ENCODE measurements at places on chromosomes 1 and 21.
A peak's percentile ranks its signal among the peaks of the same experiment; 100 is the strongest.

- DNase-seq = no peak
These were observed 52.4 kb upstream of the LRRC8B start for GRCh38 chr1:89472253-89472652.

DNA sequence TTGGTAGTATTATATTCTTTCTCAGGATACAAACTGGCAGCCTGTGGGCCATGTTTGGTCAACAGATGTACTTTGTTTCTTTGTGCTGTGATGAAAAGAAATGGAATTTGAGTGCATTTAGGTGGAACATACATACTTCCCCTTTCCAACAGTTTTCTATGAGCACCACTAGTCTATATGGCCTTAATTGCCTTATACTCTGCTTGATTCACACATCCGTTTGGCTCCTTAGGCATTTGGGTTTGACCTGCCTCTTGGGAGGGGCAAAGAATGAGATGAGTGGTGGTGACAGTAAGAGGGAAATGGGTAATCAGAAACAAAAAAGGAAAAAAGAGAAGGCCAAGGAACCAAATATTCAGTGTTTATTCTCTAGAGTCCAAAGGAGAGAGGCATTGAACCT is 17.0 kb downstream of the CFAP126 start:
- no peak for DNase-seq

GRCh38 chr1:181592255-181592859 is 109.0 kb downstream of the CACNA1E start:
- no peak for DNase-seq

DNA sequence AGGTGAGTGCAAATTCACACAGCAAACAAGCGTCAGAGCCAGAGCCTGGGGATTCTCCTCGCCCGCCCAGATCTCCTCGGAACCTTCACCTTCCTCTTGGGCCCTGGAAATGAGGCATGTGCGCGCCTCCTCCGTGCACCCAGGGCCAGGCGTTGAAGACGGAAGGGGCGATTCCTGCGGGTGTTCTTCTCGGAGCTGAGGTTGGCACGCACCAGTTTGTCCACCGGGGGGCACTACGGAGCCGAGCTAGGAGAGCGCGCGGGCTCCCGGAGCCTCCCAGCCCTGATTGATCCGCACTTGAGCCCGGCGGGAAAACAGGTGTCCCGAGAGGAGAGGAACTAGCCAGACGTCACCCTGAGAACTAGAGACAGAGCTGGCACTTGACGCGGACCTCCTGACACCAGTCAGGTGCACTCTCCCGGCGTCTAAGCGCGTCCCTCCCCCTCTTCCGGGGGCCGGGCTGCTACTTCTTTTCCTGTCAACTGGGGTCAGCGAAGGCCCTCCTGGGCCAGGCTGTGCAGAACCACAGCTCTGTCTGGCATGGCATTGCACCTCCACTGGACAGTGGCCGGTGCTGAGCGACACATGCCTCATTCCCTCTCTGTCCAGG is 18.3 kb upstream of the SERINC2 start:
- peak; percentile 84 for DNase-seq

- DNase-seq = no peak
These were observed 103.7 kb downstream of the COQ8A start for GRCh38 chr1:227043755-227044154.

DNA sequence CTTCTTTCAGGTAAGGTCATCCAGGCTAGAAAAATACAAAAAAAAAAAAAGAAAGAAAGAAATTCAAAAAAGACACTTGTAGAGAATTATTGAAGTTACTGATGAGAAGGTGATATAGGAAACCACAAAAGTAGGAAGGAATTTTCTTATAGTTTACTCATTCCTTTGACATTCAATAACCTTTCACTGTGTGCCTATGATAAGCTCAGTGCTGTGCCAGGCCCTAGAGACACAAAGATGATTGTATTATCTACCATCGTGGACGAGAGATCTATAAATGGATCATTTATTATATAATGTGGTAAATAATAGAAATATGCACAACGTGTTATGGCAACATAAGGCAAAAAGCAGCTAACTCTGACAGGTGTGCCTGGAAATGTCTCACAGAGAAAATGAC is 109.6 kb upstream of the NGF start:
- DNase-seq = no peak

- DNase-seq = no peak
These were observed 31.9 kb downstream of the SLC44A5 start for GRCh38 chr1:75579046-75579445.

DNA sequence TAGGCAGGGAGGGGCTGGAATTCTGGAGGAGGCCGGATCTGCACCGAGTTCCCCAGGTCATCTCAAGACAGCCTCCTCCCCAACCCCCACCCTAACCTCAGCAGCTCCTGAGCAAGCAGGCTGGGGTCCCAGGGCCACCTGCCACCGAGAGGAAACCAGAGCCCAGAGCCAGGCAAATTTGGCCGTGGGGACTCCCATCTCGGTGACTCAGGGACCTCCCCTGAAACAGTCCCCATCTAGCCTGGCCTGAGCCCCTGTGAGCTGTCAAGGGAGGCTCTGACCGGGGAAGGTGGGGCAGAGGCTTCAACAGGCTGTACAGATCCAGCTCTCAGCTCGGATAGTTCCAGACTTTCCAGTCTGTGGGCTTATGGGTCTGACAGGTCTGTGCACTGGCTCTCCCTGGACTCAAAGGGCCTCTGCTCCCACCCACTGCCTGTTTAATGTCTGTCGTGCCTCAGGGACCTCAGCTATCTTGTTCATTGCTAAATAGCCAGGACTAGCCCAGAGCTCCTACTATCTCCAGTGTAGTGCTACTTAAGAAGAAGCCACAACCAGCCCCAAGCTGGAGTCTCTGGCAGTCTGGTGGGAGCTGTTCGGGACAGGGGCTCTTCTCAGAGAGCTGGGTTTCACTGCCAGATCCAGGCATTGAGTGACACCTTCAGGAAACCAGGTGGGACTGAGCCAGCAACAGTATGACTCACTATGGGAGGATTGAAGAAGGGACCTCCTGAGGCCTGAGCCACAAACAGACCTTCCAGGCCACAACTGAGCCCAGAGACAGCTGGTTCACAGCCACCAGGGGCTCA is 25.6 kb downstream of the MATN1 start:
- no peak for DNase-seq

DNA sequence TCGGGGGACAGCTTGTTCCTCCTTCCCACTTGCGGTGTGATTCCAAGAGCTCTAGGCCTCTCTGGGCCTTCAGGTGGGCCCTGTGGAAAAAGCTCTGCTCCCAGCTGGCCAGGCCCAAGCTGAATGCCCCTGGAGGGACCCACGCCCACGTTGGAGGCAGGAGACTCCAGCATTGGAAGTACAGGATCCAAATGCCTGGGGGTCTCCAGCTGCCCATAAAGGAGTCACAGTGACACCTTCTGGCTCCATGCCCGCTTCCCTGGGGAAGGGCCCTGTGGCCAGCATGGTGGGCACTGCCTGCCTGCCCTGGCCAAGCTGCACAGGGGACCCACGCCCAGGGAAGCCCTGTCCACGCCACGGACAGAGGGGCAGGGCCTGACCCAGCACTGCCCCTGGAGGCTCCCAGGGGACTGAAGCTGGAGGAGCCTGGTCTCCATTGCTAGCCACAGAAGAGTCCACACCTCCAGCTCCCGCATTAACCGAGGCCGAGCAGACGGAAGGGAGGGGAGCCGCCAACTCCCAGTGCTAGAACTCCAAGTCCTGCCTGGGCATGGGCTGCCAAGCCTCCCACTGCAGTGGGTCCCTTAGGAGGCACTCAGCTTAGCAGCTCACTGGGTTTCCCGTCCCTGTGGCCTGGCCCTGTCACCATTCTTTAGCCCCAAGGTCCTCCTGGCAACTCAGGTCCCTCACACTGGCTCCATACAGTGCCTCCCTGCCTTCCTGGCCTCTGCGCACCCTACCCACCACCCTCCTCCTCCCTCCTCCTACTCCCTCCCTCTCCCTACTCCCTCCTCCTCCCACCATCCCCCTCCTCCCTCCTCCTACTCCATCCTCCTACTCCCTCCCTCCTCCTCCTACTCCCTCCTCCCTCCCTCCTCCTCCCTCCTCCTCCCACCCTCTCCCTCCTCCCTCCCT is 41.9 kb downstream of the WNT9A start:
- DNase-seq = no peak

DNA sequence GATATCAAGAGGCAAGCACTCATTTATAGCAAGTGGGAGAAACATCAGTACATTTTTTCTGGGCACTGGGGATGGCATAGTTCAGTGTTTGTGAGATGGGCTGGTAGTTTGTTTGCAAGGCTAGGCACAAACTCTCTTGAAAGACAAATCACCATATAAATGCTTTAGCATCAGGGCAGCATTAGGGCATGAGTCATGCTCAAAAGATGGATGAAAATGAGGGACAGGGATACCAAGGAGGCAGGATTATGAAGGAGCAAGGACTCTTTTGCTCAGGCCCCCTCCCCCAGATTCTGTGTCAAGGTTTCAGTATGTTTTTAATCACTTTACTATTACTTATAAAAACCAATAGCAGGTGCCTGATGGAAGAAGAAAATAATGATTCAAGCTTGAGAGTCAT is 43.9 kb upstream of the CAMK1G start:
- no peak for DNase-seq

DNA sequence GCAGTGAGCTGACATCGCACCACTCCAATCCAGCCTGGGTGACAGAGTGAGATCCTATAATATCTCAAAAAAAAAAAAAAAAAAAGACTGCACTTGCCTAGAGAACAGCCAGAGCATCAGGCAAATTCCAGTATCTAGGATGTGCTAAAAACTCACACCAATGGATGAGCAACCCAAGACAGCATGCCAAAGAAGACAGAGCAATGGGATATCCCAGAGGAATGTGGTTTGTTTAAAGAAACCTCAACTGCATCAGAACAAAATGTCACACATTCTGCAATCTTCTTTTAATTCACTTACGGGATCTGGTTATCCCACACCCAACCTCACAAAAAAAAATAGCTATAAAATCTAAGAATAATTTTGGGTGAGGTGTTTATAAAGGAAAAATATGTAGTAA is 7.3 kb downstream of the KCNH1 start:
- DNase-seq = no peak

GRCh38 chr1:88730132-88730675 is 46.1 kb downstream of the PKN2 start:
- DNase-seq = no peak

DNA sequence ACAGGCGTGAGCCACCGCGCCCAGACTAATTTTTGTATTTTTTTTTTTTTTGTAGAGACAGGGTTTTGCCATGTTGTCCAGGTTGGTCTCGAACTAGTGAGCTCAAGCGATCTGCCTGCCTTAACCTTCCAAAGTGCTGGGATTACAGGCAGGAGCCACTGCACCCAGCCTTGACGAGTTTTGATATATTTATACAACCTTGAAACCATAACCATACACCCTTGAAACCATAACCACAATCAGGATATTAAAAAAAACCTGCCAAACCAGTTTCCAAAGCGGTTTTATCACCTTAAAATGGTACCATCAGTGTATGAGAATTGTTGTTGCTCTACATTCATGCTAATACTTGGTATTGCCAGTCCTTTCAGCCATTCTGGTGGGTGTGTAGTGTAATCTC is 3.7 kb upstream of the PHACTR4 start:
- no peak for DNase-seq

All from omental fat pad (tissue), 4 donors.